ENCODE measurements at places on chromosomes 13 and 19. TPM values are rescaled to one million over a fixed set of nuclear protein-coding genes. Genes with fewer than 3 reads are reported as not detected.
A peak's percentile ranks its signal among the peaks of the same experiment; 100 is the strongest.

Gene COQ8B
- 23.4 TPM for total RNA-seq

Gene SWSAP1
- total RNA-seq, result 3.5 TPM

DNA sequence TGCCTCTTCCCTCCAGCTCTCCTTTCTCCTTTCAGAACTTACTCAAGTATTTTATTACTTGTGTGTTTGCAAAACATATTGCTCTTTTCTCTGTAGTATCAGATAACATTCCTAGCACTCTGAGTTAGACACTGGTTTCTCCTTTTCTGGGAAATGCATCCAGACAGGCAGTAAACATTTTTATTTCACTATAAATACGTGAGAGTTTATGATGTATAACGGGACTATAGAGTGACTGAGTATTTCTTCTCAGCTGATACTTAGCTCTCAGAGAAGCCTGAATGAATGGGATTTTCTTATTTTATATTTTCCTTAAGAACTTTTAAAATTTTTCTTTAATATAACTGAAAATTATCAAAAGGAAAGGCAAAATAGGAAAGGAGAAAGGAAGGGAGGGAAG lies 211.2 kb upstream of the EDNRB start:
- no peak for DNase-seq

GRCh38 chr13:110054041-110054440 lies 252.9 kb downstream of the COL4A1 start:
- DNase-seq, result no peak

DNA sequence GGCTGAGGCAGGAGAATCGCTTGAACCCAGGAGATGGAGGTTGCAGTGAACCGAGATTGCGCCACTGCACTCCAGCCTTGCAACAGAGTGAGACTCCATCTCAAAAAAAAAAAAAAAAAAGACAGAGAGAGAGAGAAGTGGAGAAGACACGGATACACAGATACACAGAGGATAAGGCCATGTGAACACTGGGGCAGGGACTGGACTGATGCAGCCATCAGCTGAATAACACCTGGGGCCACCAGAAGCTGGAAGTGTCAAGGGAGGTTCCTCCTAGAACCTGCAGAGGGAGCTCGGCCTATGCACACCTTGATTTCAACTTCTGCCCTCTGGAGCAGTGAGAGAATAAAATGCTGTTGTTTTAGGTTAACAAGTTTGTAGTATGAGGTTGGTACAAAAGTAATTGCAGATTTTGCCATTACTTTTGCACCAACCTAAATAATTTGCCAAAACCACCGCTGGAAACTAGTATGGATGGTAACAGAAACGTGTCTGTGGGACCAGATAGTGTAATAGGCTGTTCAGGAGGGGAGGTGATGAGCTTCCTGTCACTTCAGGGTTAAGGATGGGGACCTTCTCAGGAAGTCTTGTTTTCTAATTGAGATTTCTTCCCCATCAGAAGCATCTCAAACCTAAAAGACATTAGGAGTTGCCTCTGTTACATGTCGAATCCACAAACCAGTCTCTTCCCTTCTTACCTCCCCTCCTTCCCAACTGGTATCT lies 36.4 kb upstream of the IGSF23 start:
- peak; percentile 26 for DNase-seq

DNA sequence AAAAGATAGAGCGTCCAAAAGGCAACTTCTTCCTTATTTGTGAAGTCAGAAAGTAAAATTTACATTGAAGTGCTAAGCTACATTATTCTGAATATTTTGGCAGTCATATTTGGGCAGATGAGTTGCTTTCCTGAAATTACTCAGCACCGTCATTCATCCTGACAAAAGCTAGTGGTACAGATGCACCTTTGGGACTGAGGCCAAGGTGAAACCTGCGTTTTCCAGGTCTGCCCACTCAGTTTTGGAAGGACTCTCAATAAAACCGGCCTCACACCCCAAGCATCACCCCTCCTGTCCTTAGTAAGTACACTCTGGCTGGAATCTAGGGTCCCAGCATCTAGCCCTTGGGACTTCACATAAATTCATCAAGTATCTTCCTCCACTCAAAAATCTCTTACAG lies 187.5 kb downstream of the TM9SF2 start:
- no peak for DNase-seq

GRCh38 chr13:77874406-77874805 lies 44.2 kb downstream of the EDNRB start:
- no peak for DNase-seq

- DNase-seq, result no peak
Measured at GRCh38 chr13:48962281-48962680, 13.4 kb upstream of the FNDC3A start.
